Ascending aorta (tissue), 2 donors: ENCODE measurements at places on chromosomes 2 and 18. TPM values are rescaled to one million over a fixed set of nuclear protein-coding genes. Genes with fewer than 3 reads are reported as not detected.

DNA sequence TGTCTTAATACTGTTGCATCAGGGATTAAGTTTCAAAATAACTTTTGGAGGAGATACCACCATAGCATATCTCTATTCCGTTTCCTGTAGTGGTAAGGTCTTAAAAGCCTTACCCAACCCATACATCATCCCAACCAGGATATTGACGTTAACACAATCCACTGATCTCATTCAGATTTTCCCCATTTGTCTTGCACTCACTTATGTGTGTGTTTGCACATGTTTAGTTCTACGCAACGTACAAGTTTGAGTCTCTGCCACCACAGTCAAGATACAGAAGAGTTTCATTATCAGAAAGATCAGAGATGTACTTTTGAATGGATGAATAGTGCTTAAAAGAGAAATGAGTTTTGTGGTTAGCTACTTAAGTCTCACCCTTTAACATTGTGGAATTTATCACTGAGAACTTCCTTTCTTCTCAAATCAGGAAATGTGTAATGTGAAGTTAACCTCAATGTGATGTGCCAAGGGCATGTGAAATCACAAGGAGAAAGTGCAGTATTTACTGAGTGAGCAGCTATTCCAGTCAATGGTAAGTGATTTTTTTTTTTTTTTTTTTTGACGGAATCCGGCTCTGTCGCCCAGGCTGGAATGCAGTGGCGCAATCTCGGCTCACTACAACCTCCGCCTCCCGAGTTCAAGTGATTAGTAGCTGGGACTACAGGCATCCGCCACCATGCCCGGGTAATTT, 69.2 kb upstream of the EPHA4 start:
- DNase-seq = no peak

TYMS gene
- 0.53 TPM for total RNA-seq

TCF23 gene
- total RNA-seq = not detected

CTDP1 gene
- total RNA-seq = 31.7 TPM

DNA sequence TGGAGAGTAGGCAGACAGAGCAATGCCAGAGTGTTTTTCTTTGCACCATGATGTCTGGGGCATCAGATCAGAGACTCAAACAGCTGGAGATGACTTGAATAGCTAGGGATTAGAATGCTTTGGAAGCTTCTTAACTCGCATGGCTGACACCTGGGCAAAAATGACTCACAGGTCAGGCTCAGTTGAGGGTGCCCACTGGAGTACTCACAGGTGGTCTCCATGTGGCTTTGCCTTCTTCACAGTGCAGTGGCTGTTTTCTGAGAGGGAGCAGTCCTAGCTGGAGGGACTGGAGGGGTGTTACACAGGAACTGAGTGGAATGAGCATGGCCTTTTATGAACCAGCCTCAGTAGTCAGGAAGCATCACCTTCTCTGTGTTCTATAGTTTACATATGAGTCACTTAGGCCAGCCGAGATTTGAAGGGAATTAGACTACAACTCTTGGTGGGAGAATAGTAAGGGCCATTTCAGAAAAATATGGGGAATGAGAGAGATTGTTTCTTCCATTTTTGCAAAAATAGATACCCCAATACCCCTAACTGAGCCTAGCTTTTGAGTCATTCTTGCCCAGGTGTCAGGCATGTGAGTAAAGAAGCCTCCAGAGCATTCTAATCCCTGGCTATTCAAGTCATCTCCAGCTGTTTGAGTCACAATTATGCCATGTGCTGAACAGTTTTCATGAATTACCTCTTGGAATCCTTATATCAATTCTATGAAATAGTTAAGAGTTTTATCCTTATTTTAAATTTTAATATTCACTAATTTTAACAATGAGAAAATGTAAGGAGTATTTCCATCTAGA, 7.1 kb upstream of the PPP1R1C start:
- DNase-seq = no peak

RUFY4 gene
- not detected for total RNA-seq

- no peak for DNase-seq
Measured at GRCh38 chr2:157281316-157281715, 23.8 kb downstream of the GALNT5 start.

- DNase-seq = no peak
Measured at GRCh38 chr2:227308784-227309183, 16.3 kb upstream of the MFF start.

FBXO48 gene
- total RNA-seq = 1.2 TPM

GRCh38 chr18:63099091-63099840, 220.3 kb downstream of the BCL2 start:
- no peak for DNase-seq

- no peak for DNase-seq
Measured at GRCh38 chr2:53484531-53484930, 283.1 kb upstream of the CHAC2 start.

GRCh38 chr18:9648431-9649163, 34.2 kb upstream of the PPP4R1 start:
- peak; percentile 11 for DNase-seq

- DNase-seq = no peak
Measured at GRCh38 chr2:67515056-67515455, 117.9 kb downstream of the ETAA1 start.

CCDC150 gene
- 7.1 TPM for total RNA-seq

DNA sequence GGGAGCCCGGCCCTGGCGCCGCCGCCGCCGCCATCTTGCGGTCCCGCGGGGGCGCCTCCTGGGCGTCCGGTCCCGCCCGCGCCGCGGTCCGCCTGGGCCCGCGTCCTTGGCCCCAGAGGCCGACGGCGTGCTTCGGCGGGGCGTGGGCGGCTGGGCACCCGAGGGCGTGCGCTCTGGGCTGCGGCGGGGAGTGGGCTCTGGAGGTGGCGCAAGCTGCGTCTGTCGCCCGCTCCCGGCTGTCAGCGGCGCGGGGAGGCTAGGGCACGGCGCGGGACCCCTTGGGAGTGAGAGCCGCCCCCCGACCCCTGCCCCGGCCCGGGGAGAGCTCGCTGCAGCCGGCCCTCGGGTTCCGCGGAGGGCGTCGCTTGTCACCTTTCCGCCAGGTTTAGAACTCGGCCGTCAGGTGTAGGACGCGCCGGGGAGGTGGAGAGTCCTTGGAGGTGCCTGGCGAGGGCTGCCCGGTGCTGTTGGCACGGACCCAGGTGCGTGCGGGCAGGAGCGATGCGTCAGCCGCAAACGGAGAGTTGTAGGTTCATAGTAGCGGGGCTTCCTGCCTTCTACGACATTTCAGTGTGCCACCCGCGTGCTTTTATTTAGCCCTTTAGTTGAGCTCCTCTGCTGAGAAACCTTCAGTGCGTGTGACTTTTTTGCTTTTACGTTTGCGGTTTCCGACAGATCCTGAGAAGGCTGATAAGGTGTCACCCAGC, 921 bp downstream of the VAPA start:
- peak; percentile 90 for DNase-seq

GRCh38 chr2:64493788-64494187, 30.3 kb upstream of the AFTPH start:
- DNase-seq = no peak

IL1A gene
- not detected for total RNA-seq

GRCh38 chr18:53152476-53152875, 812.5 kb downstream of the DCC start:
- DNase-seq = no peak

DNA sequence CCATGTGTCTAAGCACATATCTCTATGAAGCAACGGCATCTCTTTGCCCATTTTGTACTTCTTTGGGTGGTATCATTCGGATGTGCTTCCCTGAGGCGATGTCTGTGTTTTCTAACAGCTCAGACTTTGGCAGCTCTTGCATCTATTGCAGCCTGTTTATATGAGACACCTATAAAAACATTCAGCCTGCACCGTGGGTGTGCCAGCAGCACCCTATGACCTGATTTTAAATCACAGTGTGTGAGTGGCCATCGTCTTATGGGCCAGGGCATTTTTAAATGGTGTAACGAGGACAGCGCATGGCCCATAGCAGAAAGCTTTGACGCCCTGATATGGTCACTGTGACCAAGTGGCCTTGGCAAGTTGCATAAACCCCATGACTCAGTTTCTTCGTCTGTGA, 12.9 kb downstream of the NPAS2 start:
- DNase-seq = no peak

DNA sequence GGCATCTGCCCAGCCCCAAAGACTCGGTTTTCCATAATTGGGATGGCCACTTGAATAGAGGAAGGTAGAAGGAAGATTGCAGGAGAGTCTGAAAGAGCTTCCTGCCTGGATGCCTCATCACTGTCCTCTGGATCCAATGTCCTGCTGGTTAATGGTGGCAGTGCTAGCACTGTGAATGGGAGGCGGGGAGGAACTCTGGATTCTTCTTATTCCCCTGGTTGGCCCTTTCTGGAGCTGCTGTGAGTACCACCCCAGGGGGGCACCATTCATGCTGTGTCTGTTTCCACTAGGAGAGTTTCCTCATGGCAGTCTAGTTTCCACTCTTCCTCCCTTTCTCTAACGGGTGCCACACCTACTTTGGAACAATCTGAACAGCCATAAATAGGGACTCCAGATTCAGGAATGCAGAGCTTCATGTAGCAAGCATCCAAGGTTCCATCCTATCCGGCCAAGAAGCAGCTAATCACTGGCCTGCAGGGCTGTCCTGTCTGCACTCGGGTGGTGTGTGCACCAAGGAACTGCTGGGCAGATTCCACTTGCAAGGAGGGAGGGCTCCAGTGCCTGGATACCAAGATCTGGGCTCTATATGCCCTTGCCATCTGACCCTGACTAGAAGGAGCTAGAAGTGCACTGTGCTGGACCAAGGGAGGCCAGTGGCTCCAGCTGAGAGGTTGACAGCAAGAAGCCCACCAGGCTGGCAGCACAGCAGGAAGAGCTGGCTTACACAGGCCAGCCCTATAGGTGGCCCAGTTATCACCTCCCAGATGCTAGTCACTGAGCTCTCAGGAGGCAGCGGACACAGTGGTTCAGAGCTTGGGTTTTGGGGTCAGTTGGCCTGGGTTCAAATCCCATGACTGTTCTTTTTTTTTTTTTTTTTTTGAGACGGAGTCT, 4.6 kb upstream of the ATOH8 start:
- peak; percentile 84 for DNase-seq

DSG4 gene
- not detected for total RNA-seq

GRCh38 chr18:45850021-45850420, 24.5 kb downstream of the SIGLEC15 start:
- no peak for DNase-seq

DNA sequence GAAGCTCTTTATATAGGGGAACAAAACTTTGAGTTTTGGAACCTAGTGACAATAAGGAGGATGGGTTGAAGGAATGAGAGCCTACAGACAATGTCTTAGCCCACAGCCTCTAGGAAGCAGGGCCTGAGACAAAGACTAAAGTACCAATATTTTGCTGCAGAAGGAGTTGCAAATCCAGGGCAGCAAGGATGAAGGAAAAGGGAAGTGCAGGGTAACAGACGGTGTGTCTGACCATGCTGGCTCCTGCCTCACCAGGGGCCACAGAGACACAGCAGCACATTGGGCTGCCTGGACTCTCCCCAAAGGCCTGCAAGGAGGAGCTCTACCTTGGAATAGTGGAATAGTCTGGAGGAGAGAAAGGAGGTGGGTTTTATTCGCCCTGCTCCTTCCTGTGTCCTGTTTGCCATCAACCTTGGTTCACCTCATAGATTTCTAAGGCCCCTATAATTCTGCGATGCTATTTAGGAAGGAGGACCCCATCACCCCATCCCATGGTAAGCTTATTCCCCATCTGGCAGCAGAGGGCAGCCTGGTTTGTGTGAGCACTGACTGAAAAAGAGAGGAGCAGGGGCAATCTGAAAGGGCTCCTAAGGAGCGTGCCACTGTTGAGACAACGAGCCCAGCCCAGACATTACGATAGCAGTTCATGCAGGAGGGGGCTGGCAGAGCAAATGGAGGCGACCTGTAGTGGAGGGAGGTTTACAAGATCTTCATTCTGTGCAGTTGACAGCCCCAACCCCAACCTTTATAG, 143.4 kb downstream of the MGAT5 start:
- no peak for DNase-seq
